ENCODE measurements at places on chromosomes 2 and 18.

GRCh38 chr18:31671951-31672350 lies 12.4 kb downstream of the B4GALT6 start:
- no peak for DNase-seq

GRCh38 chr2:181877181-181877664 lies 14.3 kb upstream of the ITPRID2 start:
- no peak for DNase-seq

GRCh38 chr18:44805643-44806042 lies 125.0 kb downstream of the SETBP1 start:
- DNase-seq, result no peak

DNA sequence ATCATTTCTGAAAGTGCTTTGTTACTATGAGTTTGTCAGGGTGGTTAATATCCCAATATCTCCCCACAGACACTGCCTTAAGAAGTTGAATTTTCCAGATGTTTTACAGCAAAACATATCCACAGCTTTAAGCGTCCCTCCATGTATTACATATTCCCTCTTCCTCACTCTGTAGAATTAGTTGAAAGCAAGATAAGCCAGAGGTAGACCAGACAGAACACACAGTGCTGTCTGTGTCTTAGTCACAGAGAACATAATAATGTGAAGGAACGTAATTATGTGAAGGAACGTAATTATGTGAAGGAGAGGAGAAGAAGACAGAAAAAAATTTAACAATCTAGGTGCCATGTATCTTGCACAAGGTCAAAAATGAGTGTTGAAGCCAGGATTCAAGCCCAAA lies 81.9 kb upstream of the LRATD1 start:
- DNase-seq, result peak; percentile 17

GRCh38 chr2:13121096-13121495 lies 404.4 kb downstream of the TRIB2 start:
- DNase-seq, result no peak

DNA sequence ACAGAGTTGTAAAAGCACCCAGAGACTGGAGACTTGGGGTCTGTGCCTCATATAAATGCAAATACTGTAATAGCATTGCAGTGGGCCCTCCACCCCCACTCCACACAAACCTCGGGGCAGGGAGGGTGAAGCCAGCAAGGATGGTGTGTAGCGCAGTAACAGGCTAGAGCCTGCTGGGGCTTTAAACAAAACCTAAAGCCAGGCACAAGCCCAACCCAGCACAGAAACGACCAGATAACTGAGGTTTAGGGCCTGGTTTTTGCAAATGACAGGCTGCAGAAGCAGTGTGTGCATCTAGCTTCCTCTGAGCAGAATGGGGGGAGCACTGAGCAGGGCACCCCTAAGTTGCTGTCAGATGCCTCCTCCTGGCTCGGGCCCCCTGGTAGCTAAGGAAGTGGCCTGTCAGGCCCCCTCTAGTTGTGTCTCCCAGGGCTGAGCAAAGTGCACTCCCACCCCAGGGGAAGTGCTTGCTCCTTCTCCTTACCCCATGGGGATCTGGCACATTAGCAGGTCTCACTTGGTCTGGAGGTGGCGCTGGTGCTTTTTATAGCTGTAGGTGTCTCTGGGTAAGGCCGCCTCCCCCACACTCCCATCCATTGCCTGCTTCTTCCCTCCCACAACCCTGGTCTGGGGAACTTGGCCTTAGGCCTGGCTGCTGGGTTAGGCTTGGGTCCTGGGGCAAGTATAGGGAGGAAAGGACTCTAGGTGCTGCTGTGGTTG lies 135.1 kb downstream of the CELF4 start:
- no peak for DNase-seq

DNA sequence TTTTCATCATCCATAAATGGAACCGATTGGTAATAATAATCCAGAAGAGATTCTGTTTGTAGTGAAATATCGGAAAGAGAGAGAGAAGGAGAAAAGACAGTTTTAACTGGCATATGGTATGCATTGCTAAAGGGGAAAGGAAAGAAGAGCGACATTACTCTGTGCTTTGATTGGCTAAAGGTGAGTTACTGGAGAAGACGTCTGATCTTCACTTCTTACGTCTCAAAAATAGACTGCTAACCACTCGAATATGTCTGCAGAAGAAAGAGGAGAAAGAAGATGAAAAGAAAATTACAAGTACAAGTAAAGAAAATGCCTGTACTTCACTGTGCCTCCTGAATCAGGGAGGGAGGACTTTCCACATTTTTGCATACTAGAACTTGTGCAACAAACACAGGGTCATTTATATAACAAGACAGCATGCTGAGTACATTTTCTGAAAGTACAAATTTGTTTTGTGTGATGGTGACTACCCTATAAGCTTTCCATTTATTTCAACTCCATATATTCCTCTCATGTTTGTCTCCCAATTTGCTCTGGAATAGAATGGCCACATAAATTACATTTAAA lies 787.2 kb downstream of the RNF144A start:
- no peak for DNase-seq

DNA sequence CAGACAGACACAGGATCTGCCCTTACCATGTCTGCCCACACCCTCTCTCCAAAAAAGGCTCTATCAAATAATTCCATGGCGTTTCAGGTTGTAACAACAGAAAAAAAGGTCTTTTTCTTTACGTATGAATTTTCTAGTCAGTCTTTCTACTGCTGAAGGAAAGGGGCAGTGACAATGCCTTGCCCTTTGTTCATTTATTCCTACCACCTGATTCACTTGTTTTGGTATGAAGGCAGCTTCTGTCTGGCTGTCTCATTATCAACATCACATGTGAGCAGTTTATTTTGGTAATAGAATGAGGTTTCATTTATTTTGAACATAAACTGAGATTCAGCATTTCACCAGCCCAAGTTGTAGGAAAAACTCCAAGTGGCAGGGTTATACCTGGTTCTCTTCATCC lies 94.3 kb upstream of the KLF7 start:
- DNase-seq, result no peak

DNA sequence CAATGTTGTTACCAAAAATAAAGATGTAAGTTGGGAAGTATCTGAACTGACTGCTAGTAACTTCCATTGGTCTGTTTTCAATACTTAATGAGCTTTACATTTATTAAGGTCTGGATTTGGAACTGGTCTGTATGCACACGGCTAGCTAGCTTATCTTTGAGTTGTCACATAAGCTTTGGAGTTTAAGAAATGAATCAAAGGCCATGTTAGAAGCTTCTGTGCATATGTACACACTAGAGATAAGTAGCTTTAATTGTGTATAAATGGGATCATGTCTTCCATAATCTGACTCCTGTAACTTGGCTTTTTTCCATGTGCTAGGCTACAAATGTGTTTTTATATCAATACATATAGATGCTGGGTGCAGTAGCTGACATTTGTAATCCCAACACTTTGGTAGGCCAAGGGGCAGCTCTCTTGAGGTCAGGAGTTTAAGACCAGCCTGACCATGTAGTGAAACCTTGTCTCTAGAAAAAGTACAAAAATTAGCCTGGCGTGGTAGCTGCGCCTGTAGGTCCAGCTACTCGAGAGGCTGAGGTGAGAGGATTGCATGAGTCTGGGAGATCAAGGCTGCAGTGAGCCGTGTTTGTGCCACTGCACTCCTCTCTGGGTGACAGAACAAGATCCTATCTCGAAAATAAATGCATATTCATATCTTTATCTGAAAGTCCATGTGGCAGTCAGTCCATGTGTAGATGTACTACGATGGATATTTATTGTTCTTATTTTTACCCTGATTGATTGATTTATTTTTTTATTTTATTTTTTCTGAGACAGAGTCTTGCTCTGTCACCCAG lies 27.2 kb downstream of the ATIC start:
- DNase-seq, result no peak

- DNase-seq, result peak; percentile 69
Measured at GRCh38 chr2:231680285-231680991, 27.9 kb upstream of the PTMA start.

GRCh38 chr18:24111936-24112335 lies 26.9 kb upstream of the CABYR start:
- DNase-seq, result no peak

DNA sequence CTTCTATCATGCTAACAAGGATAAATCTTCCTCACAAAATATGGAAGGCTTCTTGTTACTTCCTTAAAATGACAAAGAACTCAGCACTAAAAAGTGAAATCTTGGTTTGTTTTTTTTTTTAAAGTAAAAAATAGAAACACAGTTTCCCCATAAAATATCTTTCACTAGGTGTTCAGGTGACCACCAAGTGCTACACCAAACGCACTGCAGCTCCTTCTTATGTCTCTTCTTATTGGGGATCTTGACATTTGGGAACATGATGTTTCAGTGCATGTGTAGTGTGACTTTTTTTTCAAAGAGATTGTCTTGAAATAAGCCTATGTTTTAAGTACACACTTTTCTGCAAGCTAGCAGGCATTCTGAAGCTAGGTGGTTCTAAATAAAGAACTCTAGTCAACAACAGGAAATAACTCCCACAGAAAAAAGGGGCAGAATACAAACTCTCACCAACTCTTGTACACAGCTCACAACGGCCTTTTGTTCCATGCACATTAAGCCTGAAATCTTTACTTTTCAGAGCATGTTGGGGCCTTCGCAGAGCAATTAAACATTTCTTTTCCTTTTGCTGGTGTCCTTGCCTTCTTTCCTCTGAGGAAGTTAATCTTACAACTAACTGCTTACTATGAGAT lies 13.2 kb upstream of the SERTAD2 start:
- no peak for DNase-seq

GRCh38 chr18:48542513-48543181 lies 3.8 kb downstream of the CTIF start:
- no peak for DNase-seq

- no peak for DNase-seq
Measured at GRCh38 chr2:220887876-220888275, 684.2 kb downstream of the EPHA4 start.

DNA sequence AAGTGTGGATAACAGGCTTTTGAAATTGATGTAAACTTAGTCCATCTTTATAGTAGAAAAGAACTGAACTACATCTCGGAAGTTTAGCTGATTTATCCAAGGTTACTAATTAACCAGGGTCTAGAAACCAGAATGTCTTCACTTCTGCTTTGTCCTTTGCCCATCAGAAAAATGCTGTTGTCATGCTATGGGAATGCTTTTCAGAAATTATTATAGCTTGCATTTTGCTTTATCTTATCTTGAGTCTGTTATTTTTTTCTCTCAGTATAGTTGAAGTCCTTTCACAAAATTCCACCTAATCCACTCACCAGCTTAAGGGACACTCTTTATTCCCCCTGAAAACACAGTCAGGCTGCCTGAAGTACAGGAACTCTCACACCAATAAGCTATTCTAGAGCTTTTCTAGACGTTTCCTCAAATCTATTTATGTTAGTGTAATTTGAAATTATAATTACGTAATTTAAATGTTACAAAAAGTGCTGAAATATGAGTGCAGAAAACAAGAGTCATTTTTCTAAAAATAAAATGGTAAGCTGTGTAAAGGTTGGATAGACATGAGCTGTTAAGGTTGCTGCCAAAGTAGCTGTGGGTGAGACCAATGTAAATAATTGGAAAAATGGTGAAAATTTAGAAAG lies 456.3 kb downstream of the TGIF1 start:
- DNase-seq, result no peak

DNA sequence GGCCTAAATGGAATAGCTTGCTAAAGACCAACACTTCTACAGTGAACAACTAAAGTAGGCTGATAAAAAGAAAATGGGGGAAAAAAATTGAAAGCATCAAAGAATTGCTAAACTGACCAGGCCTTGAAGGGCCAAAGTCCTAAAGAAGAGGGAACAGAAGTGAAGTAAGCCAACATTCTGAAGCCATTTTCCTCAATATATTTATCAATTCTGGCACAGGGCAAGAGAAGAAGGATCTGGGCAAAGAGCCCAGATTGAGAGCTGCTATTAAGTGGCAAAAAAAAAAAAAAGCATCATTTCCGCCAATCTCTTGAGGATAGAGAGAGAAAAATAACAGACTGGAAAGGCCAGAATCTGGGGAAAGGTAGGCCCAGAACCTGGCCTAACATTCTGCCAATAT lies 25.7 kb downstream of the FANCL start:
- DNase-seq, result no peak

DNA sequence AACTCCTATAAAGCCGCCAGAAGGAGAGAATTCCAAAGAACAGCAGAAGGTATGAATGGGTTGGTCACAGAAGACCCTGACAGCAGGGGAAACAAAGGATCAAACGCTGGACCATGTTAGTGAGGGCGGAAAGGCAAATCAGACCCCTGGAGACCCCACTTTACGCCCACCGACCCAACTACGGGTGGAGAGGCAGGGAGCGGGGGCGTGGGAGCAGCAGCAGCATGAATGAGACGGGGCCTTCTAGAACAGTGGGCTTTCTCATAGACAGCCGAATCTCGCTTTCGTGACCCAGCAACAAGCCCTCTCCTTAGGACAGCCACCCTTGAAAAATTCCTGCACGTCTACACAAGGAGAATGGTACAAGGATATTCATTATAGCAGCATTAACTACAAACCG lies 191.0 kb downstream of the HDAC4 start:
- no peak for DNase-seq

DNA sequence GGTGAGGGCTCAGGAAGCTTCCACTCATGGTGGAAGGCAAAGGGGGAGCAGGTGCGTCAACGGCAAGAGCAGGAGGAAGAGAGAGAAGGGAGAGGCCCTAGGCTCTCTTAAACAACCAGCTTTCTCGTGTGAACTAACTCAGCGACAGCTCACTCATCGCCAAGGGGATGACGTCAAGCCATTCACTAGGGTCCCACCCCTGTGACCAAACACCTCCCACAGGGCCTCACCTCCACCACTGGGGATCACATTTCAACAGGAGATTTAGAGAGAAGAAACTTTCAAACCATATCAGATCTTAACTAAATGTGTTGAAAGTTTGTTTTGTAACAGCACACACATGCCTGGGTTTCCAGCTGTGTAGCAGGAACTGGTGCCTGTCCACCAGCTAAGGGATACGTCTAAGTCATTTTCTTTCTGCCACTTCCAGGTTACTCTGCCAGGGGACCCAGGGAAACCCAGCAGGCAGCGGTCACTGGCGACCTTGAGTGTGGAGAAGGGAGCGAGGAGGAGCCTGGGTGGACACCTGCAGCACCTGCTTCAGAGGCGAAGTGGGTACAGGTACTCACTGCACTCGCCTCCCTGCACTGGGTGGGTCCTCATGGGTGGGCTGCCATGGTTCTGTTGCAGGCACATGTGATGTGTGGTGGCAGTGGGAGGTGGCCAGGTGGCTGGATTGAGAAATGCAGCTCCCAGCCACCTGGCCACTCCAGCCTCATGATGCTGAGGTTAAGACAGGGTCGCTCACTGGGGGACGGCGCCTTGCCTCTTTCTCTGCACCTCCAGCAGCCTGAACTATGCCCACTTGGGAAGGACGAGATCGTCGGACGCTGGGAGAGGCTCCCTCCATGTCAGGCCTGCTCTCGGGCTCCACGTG lies 8.4 kb upstream of the GPC1 start:
- peak; percentile 66 for DNase-seq

- DNase-seq, result no peak
Measured at GRCh38 chr2:14826518-14826917, 194.0 kb downstream of the LRATD1 start.

DNA sequence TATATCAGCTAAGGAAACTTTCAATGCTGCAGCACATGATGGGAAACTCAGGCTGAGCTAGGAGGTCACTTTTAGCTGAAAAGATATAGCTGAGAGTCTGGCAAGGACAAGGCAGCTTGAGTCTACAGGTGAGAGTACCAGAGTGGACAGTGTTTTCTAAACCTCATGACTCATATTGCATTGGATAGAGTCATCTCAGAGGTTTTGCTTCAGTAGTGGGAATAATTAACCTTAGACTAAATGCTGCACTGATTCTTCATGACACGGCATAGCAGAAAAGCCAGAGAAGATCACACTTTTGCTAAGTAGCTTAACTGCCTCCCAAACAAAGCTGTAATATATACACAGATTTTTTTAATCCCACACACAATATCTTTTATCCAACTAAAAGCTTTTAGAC lies 865.0 kb upstream of the CDH2 start:
- DNase-seq, result no peak

- DNase-seq, result no peak
Measured at GRCh38 chr2:72674982-72675915, 150.6 kb downstream of the EXOC6B start.

Measured in tongue (tissue), 3 donors.